Activated naive CD4-positive, alpha-beta T cell treated with anti-CD3 and anti-CD28 coated beads for 36 hours (primary cell): ENCODE measurements at places on chromosomes 2 and 18. TPM values are rescaled to one million over a fixed set of nuclear protein-coding genes. Genes with fewer than 3 reads are reported as not detected.

Gene CRYGD
- total RNA-seq = not detected

Gene KCNF1
- not detected for total RNA-seq

Gene SETBP1
- total RNA-seq = 1.4 TPM

Gene TMEM178A
- 0.25 TPM for total RNA-seq

Gene KLHL30
- not detected for total RNA-seq

Gene ARHGAP28
- not detected for total RNA-seq

Gene GPBAR1
- not detected for total RNA-seq

Gene ZSCAN30
- total RNA-seq = 12.0 TPM

DNA sequence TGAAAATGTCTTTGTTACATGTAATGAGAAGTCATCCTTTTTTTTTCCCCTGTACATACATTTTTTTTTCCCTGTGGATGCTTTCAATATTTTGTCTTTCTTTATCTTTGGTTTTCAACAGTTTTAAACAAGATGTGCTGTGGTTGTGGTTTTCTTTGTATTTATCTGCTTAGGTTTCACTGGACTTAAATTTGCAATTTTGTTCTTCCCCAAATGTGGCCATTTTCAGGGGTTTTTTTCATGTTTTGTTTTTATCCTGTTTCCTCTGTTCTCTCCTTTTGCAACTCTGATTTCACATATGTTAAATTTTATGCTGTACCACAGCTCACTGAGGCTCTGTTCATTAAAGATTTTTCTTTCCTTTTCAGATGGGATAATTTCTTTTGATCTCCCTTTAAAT, 41.7 kb downstream of the GALNT1 start:
- peaks cover 33% of the 10 kb centered on the region for H3K4me1 ChIP-seq
- no peak for DNase-seq
- H3K36me3 ChIP-seq = peaks cover 10% of the 10 kb centered on the region
- H3K4me3 ChIP-seq = peak overlapping the region; percentile 0

DNA sequence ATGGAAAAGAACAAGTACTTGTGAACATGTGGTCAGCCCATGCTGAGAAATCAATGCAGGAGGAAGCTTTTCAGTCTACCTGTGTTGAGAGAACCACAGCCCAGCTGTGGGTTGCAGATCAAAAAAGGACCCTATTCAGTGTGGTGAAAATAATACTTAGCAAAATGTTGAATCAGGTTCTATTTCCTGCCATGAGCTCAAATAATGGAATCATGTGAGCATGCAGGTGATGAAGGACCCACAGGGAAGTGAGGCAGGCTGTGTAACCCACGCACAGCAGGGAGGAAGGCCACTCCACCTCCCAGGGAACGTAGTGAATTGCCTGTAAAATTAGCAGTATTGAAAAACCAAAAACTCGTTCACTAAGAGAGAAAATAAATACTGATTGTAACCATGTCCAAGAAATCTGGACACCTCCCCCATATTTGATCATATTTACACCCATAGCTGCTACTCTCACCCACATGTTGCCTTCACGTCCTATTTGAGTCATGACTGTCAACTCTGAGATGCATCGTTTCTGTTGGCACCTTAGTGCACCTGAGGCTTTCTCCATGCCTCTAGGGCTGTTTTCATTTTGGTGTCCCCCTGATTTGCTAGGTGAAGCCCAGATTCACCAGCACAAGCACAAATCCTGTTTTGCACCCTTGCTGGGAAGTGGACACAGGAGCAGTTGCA, 20.5 kb upstream of the BCL2L11 start:
- no peak overlapping the region for H3K27ac ChIP-seq
- no peak for DNase-seq
- peaks cover 28% of the 10 kb centered on the region for H3K27me3 ChIP-seq
- peaks cover 6% of the 10 kb centered on the region for H3K4me1 ChIP-seq
- no peaks in the 10 kb centered on the region for H3K36me3 ChIP-seq
- no peak overlapping the region for H3K4me3 ChIP-seq

DNA sequence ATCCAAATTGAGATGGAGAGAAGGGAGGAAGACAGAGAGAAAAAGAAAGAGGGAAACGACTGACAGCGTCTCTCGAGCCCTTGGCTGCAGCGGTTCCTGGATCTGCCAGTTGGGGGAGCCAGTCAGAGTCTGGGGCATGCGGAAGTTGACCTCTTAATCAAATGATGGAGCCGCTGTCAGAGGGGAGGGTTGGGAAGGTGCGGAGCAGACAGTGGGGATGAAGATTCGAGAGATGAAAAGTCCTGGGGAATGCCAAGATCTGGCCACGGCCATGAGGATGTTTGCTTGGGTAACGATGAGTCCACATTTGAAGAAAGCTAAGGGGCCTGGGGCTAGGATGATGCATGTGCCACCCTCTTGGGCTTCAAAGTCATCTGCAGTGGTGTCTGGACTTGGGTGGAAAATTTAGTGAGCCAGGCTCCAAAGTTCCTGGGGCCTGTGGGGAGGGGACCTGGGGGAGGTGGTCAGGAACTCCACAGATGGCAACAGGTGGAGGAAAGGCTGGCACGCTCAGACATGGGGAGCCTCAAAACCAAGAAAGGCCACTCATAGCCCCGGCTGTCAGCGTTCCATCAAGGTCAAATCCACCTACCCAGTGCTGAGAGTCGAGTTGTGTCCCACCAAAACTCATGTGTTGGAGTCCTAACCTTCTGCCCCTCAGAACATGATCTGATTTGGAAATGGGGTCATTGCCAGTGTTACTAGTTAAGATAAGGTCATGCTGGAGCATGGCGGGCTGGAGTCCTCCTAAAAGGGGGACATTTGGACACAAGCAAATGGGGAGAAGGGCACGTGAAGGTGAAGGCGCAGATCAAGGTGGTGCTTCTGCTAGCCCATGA, 200.1 kb downstream of the NDUFA10 start:
- DNase-seq = no peak
- no peaks in the 10 kb centered on the region for H3K4me1 ChIP-seq
- no peak overlapping the region for H3K27ac ChIP-seq
- no peak overlapping the region for H3K4me3 ChIP-seq
- peaks cover 6% of the 10 kb centered on the region for H3K27me3 ChIP-seq
- H3K36me3 ChIP-seq = no peaks in the 10 kb centered on the region

- no peak for DNase-seq
- no peak overlapping the region for H3K27ac ChIP-seq
- H3K27me3 ChIP-seq = peaks cover 8% of the 10 kb centered on the region
- H3K4me3 ChIP-seq = no peak overlapping the region
- no peaks in the 10 kb centered on the region for H3K36me3 ChIP-seq
- H3K4me1 ChIP-seq = peaks cover 13% of the 10 kb centered on the region
Observed at GRCh38 chr2:23283-23682, 23.0 kb downstream of the FAM110C start.
